ENCODE measurements at places on chromosomes 16 and 17.
A peak's percentile ranks its signal among the peaks of the same experiment; 100 is the strongest.

- no peak for DNase-seq
Observed at GRCh38 chr17:38585056-38585917, 20.5 kb downstream of the SRCIN1 start.

GRCh38 chr17:1474402-1475189, 17.9 kb downstream of the MYO1C start:
- no peak for DNase-seq

GRCh38 chr17:47192554-47192953, 3.5 kb upstream of the CDC27 start:
- no peak for DNase-seq

GRCh38 chr17:74325743-74326379, at the start of gene KIF19:
KIF19 (plus strand) TSS chr17:74326226; CDS start chr17:74326350, 124 bp downstream.
- peak; percentile 70 for DNase-seq
